Epithelial cell of proximal tubule (primary cell): ENCODE measurements at places on chromosomes 6 and 20. TPM values are rescaled to one million over a fixed set of nuclear protein-coding genes. Genes with fewer than 3 reads are reported as not detected.

MEP1A gene
- not detected in 2 replicates for total RNA-seq

C20orf202 gene
- not detected in 2 replicates for total RNA-seq

CCHCR1 gene
- total RNA-seq = 23.2 and 28.2 TPM in 2 replicates

HNF4A gene
- total RNA-seq = not detected in 2 replicates

TBC1D32 gene
- 3.6 and 4.1 TPM in 2 replicates for total RNA-seq

STX11 gene
- 0.22 and 0.52 TPM in 2 replicates for total RNA-seq

CTAGE9 gene
- total RNA-seq = not detected in 2 replicates

HIVEP1 gene
- total RNA-seq = 5.9 and 14.2 TPM in 2 replicates

ADGRG6 gene
- 35.3 and 45.4 TPM in 2 replicates for total RNA-seq

TAGAP gene
- 0.12 TPM in 1 of 2 replicates, not detected in the other for total RNA-seq

AKAP12 gene
- 191 and 430 TPM in 2 replicates for total RNA-seq

PPIL6 gene
- 0.80 and 2.5 TPM in 2 replicates for total RNA-seq

TREML1 gene
- total RNA-seq = not detected in 2 replicates

- no peak for DNase-seq
These were observed 182.1 kb upstream of the SNX9 start for GRCh38 chr6:157640746-157641451.

DNA sequence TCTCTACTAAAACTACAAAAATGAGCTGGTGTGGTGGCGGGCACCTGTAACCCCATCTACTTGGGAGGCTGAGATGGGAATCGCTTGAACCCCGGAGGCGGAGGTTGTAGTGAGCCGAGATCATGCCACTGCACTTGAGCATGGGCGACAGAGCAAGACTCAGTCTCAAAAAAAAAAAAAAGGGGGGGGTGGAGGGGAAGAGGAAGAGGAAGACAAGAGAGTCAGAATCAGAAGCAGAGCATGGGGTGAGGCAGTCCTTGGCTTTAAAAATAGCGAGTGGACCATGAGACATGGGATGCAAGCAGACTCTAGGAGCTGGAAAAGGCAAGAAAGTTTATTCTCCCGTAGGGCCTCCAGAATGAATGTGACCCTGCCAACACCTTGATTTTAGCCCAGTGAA, 3.9 kb upstream of the SLC9A8 start:
- no peak for DNase-seq

- DNase-seq = no peak
These were observed 62.7 kb downstream of the TMEM170B start for GRCh38 chr6:11600251-11600650.

DNA sequence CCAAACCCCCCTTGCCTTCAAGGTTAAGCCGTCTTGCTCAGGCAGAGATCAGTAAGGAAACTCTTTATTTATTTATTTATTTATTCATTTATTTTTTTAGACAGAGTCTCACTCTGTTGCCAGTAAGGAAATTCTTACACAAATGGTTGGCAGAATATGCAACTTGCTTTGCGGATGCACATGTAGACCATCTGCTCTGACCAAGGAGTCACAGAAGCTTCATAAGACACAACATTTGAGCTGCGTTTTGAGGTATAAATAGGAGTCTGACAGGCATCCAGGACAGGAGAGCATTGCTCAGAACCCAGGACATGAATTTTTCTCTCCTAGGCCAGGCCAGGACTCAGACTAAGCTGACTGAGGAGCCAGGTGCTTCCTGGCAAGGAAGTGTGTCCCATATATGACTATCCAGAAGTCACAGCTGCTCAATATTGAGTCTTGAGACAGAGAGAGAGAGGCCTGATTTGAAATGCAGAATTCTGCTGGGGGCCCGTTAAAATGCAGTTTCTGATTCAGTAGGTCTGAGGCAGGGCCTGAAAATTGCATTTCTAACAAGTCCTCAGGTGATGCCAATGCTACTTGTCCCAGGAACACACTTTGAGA, 43.9 kb downstream of the HLA-A start:
- no peak for DNase-seq

DNA sequence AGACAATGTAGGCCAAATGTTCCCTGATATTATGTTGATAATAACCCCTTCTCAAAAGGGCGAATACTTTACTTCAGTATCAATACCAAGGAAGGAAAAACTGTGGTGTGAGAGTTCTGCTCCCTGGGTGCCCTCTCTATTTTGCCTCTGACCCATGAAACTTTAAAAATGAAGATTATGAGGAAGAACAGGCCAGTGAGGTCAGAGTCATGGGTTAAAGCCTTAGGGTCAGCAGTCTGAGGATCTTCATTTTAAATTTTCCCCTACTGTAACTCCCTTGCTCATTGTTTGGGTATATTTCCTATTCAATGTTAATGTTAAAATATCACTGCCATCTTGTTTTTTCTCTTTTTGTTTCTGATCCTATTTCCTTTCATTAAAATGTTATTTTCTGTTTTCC, 47.9 kb downstream of the PRKN start:
- no peak for DNase-seq

GRCh38 chr6:147285087-147285855, 81.1 kb downstream of the STXBP5 start:
- DNase-seq = no peak

GRCh38 chr6:47235421-47235820, 74.3 kb downstream of the TNFRSF21 start:
- DNase-seq = no peak

DNA sequence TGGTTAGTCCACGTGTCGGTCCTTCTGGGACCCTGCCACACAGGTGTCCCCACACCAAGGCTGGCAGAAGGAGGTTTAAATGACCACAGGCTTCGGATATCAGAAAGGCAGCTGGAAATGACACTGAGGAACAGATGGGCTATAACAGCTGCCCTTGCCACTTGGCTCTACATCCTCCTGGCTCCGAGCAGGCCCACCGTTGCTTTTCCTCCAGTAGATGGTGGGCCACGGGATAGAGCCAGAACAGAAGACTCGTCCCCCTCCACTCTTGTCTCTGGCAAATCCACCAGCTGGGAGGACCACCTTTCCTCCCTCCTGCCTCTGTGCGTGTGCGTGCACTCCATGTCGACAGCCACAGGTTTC, 17.6 kb downstream of the WRNIP1 start:
- no peak for DNase-seq

GRCh38 chr6:126447367-126447766, 107.5 kb downstream of the CENPW start:
- DNase-seq = no peak

- no peak for DNase-seq
These were observed 18.6 kb downstream of the HMGCLL1 start for GRCh38 chr6:55560290-55560885.

DNA sequence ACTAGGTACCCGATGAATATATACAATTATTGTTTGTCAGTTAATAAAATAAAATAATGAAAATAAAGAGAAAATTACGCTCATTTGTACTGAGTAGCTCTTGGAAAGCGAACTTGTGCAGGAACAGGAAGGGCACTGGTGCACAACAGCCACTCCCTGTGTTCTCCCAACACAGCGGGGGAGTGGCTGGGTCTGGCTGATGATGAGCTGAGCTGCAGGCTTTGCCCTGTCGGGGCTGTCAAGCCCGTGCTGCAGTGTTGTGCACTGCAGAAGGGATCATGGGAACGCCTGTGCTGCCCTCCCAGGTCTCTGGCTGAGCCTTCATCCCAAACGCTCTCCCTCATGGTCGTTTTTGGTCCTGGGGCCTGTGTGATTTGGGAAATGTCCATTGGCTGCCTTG, 131.7 kb upstream of the MAP3K4 start:
- DNase-seq = no peak

- DNase-seq = peak; percentile 52
These were observed 84.3 kb upstream of the RALY start for GRCh38 chr20:33909331-33909921.

DNA sequence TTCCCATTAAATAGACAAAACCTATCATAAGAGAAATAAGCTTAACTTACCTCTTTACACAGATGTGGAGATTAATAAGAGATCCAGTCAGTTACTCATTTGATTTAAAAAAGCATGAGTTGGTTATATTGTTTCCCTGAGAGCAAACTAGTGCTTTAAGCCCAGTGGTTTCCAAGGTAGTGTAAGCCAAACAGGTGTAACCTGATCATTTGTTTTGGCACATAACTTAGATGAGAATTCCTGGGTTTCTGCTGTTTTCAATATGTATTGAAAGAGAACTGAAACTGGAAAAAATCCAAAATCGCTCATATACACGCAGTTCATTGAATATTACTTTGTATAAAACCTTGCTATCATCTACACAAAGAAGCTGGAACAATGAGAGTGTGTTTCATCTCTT, 30.5 kb upstream of the SMIM8 start:
- DNase-seq = no peak

- DNase-seq = no peak
These were observed 739 bp downstream of the GSS start for GRCh38 chr20:34954904-34955230.

DNA sequence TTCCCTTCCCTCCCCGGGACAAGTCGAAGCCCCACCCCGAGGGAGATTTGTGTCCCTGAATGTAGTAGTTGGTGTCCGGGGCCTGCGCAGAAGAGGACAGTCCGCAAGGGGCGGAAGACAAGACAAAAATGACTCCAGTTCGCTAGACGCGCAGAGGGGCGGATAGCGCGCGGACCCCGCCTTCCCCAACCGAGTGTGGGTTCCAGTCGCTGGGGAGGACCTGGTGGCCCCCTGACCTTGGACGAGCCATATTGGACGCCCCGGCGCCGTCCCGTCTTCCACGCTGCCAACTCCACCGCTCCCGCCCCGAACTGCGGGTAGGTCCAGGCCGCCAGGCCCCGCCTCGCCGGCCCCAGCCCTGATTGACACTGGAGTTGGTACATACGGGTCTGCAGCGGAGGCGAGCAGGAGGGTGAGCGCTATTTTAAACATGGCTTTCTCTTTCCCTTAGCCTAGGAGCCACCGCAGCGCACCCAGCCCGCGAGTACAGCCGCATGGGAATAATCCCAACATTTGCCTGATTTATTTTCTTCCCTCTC, 802 bp downstream of the HMGN3 start:
- DNase-seq = no peak

DNA sequence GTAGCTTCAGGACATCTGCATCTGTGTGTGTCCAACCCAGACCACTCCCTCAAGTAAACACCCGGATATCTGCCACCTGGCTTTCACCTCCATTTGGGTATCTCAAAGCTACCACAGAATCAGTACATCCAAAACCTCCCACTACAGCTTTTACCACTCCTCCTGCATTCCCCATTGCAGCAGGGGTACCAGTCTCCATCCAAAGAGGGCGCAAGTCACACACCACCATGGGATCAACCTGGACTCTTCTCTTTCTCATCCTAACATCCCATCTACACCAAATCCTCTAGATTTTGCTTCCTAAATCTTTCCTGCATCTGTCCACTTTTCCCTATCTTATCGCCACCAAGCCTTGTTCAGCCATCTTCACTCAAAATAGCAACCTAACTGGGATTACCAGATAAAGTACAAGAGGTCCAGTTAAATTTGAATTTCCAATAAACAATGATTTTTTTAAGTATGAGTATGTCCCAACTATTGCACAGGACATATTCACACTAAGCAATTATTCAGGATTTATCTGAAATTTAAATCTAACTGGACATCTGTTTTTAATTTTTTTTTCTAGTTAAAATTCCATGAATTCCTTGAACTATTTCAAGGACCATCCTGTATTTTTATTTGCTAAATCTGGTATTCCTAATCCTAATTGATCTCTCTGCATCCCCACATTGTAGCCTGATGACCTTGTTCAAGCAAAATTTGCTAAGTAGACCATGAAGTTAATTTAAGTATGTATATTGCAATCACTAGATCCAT, 164.3 kb upstream of the MLN start:
- no peak for DNase-seq

GRCh38 chr20:37839955-37840354, 63.0 kb upstream of the VSTM2L start:
- DNase-seq = no peak

DNA sequence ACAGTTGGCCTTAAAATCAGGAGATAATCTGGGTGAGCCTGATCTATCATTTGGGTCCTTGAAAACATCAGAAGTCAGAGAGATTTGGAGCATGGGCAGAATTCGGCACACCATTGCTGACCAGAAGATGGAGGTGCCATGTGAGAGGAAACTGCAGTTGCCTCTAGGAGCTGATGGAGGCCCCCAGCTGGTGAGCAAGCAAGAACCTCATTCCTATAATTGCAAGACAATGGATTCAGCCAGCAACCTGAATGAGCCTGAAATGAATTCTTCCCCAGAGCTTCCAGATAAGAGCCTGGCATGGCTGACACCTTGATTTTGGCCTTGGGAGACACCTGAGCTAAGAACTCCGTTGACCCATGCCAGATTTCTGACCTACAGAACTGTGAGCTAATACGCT, 76.3 kb upstream of the FYN start:
- DNase-seq = no peak

DNA sequence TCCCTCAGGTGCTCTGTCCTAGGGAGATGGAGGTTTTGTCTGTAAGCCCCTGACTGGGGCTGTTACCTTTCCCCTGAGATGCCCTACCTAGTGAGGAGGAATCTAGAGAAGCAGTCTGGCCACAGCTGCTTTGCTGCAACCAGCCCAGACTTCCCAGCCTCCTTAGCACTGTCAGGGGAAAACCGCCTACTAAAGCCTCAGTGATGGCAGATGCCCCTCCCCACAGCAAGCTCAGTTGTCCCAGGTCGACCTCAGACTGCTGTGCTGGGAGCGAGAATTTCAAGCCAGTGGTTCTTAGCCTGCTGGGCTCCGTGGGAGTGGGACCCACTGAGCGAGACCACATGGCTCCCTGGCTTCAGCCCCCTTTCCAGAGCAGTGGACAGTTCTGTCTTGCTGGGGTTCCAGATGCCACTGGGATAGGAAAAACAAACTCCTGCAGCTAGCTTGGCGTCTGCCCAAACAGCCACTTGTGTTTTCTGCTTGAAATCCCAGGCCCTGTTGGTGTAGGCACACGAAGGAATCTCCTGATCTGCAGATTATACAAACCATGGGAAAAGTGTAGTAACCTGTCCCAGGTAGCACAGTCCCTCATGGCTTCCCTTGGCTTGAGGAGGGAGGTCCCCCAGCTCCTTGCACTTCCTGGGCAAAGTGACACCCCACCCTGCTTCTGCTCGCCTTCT, 146.4 kb upstream of the PROKR2 start:
- no peak for DNase-seq

- DNase-seq = no peak
These were observed 69.8 kb upstream of the TINAG start for GRCh38 chr6:54238396-54238795.

- DNase-seq = no peak
These were observed 42.6 kb downstream of the PRKN start for GRCh38 chr6:162684961-162685360.
